ENCODE measurements at places on chromosomes 4 and X. TPM values are rescaled to one million over a fixed set of nuclear protein-coding genes. Genes with fewer than 3 reads are reported as not detected.

The FUNDC1 gene
- polyA plus RNA-seq: 44.0 TPM

The OPRPN gene
- polyA plus RNA-seq: not detected

The FDCSP gene
- polyA plus RNA-seq: not detected

The GAGE1 gene
- not detected for polyA plus RNA-seq

GRCh38 chr4:47413521-47413920 is 50.0 kb downstream of the COMMD8 start:
- peaks cover 16% of the 10 kb centered on the region for H3K4me1 ChIP-seq
- H3K36me3 ChIP-seq: no peaks in the 10 kb centered on the region
- H3K27ac ChIP-seq: no peak overlapping the region
- DNase-seq: no peak

DNA sequence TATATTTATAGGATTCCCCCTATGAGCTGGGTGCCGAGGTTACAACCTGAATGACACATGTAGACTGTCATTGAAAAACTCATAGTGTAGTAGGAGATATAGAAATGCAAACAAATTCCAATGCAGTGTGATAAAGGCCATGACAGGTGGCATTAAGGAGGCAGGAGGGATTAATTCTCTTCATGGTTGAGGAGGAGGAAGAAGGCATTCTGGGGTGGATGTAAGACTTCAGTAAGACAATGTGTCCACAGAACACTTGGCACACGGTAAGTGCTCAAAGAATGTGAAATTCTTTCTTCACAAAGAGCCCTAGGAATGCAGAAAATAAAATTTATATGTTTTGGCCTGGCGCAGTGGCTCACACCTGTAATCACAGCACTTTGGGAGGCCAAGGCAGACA is 136.5 kb downstream of the RBM47 start:
- no peak overlapping the region for H3K4me3 ChIP-seq
- no peak for DNase-seq
- H3K27ac ChIP-seq: peak overlapping the region; percentile 62

- H3K27ac ChIP-seq: no peak overlapping the region
- H3K4me3 ChIP-seq: no peak overlapping the region
- H3K4me1 ChIP-seq: no peaks in the 10 kb centered on the region
- H3K36me3 ChIP-seq: no peaks in the 10 kb centered on the region
- H3K27me3 ChIP-seq: no peaks in the 10 kb centered on the region
- DNase-seq: peak; percentile 21
Measured at GRCh38 chr4:4711902-4712301, 147.6 kb upstream of the MSX1 start.

GRCh38 chrX:96776966-96777365 is 92.3 kb downstream of the DIAPH2 start:
- no peaks in the 10 kb centered on the region for H3K27me3 ChIP-seq
- H3K4me1 ChIP-seq: no peaks in the 10 kb centered on the region
- DNase-seq: no peak
- no peaks in the 10 kb centered on the region for H3K36me3 ChIP-seq
- H3K27ac ChIP-seq: no peak overlapping the region

DNA sequence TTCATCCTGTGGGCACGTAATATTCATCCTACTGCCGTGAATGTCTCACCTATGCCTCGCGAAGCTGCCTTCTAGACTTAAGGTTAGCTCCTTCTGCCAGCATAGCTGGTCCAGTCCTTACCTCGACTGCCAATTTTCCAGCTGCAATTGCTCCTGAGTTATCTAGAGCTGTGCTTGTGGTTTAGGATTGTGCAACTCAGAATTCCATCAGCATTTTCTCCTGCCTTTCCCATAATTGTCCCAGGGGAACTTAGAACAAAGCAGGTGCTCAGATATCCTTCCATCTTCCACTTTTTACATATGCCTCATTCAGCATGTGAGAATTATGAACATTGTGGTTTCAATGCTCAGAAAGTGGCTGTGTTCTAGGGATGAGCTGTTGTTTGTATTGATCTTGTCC is 131.4 kb upstream of the ADGRL3 start:
- DNase-seq: no peak
- H3K36me3 ChIP-seq: no peaks in the 10 kb centered on the region
- no peaks in the 10 kb centered on the region for H3K27me3 ChIP-seq
- no peaks in the 10 kb centered on the region for H3K4me1 ChIP-seq

DNA sequence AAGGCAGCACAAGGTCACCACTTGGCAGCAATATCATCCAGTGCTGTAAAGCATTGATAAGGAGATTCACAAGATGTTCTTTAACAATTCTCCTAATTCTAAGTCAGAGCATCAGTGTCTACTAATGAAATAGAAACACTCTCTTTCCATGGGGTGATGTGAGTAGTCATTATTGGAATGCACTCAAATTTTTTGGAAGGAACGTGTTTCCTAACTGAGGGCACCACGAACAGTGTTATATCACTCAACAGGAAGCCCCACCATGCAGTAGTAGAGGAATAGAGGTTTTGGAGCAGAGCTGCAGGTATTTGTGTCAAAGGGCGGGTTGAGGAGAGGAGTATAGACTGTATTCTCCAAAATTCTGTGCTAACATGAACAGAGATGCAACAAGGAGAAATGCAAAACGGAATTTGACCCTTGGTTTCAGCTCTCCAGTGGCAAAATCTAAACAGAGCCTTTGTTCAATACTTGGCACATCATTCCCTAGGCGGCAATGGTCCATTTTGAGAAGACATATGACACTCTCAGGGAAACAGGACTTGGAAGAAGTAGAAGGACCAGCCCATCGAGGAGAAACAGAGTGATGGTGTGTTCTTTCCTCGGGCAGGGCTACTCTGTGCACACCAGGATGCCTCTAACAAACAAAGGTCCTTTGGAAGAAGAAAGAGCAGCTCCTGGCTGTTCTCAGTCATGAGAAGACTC is 98.9 kb downstream of the CPEB2 start:
- no peaks in the 10 kb centered on the region for H3K4me1 ChIP-seq
- no peak overlapping the region for H3K27ac ChIP-seq
- H3K27me3 ChIP-seq: no peaks in the 10 kb centered on the region
- no peak overlapping the region for H3K4me3 ChIP-seq
- no peak for DNase-seq

GRCh38 chr4:96375367-96375766 is 535.5 kb downstream of the PDHA2 start:
- no peak for DNase-seq
- no peak overlapping the region for H3K27ac ChIP-seq
- H3K4me1 ChIP-seq: no peaks in the 10 kb centered on the region
- H3K36me3 ChIP-seq: no peaks in the 10 kb centered on the region
- H3K27me3 ChIP-seq: no peaks in the 10 kb centered on the region
- H3K4me3 ChIP-seq: no peak overlapping the region

- H3K27ac ChIP-seq: no peak overlapping the region
- H3K27me3 ChIP-seq: no peaks in the 10 kb centered on the region
- no peak for DNase-seq
- no peak overlapping the region for H3K4me3 ChIP-seq
- H3K4me1 ChIP-seq: peaks cover 4% of the 10 kb centered on the region
Measured at GRCh38 chrX:21845096-21845495, 5.7 kb downstream of the MBTPS2 start.

DNA sequence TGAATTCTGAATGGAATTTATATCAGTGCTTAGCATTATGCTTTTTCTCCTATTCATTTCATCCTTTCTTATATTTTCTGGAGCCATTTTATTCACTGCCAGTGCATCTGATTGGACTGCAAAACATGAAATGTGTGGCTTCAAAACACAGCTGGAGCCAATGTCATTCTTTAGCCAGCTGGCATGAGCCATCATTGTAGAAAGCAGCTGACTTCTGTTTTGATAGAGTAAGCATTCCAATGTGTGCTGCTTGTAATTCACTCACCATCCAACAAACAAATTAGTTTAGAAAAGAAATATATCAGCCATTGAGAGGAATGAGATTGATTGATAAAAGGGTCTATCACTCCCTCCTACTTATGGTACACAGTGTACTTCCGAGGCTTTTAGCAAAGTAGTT is 2616.0 kb downstream of the ARAP2 start:
- no peaks in the 10 kb centered on the region for H3K27me3 ChIP-seq
- H3K27ac ChIP-seq: no peak overlapping the region
- H3K36me3 ChIP-seq: no peaks in the 10 kb centered on the region
- H3K4me1 ChIP-seq: no peaks in the 10 kb centered on the region

DNA sequence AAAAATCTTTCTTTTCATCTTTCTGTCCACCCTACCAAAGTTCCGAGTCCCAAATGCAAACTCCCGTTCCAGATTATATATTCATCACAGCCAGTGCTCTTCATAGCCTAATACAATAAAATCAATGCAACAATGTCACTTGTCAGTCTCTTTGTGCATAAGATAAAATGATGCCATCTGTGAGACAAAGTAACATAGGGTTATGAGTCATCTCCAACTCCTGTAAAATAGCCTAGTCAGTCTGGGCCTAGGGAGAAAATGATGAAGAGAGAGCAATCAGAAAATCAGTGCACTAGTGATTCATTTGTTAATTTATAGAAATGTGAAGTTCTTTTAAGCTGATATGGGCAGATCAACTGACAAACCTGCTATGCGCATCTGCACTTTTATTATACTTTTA is 689.1 kb upstream of the DIAPH2 start:
- H3K27me3 ChIP-seq: no peaks in the 10 kb centered on the region
- no peak overlapping the region for H3K27ac ChIP-seq
- H3K4me3 ChIP-seq: no peak overlapping the region
- no peaks in the 10 kb centered on the region for H3K36me3 ChIP-seq
- H3K4me1 ChIP-seq: no peaks in the 10 kb centered on the region

- no peaks in the 10 kb centered on the region for H3K4me1 ChIP-seq
- H3K4me3 ChIP-seq: no peak overlapping the region
- no peak overlapping the region for H3K27ac ChIP-seq
- H3K36me3 ChIP-seq: no peaks in the 10 kb centered on the region
- no peak for DNase-seq
- no peaks in the 10 kb centered on the region for H3K27me3 ChIP-seq
Measured at GRCh38 chrX:110491846-110492620, 133.4 kb downstream of the RTL9 start.

DNA sequence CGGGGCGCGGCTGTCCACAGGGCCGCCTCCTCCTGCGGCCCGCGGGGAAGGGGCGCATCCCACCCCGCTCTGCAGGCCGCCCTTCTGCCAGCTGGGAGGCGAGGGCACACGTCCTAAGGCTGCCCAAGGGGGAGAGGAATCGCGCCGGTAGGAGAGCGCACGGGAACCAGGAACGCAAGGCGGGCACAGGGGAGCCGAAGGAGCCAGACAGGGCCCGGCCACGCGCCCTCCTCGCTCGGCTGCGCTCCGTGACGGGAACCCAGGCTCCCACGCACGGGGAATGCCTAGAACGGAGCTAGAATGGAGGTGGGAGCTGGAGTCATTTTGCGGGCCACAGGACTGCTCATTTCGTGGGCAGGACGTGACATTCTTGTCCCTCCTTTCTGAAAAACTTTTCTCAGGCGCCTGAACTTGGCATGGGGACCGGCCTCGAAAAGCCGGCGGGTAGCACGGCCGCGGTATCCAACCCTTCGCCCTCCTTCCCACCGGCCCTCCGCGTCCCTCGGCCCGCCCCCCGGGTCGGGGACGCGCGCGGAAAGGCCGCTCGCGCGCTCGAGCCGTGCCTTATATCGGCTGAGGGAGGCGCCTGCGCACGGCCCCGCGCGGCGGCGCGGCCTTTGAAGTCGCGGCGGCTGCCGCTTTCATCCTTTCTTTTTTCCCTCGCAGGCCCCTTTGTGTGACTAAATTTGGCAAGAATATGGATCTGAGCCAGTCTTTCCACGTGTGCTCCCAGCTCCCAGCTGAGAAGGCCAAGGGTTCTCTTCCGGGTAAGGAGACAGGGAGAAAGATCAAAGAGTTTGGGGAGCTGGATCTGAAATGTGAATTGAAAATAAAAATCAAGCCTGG is 4.2 kb upstream of the LEF1 start:
- peaks cover 97% of the 10 kb centered on the region for H3K27me3 ChIP-seq
- peaks cover 37% of the 10 kb centered on the region for H3K4me1 ChIP-seq
- no peak overlapping the region for H3K27ac ChIP-seq
- peak; percentile 58 for DNase-seq
- H3K36me3 ChIP-seq: no peaks in the 10 kb centered on the region
- peak overlapping the region; percentile 58 for H3K4me3 ChIP-seq

- H3K36me3 ChIP-seq: no peaks in the 10 kb centered on the region
- H3K4me1 ChIP-seq: no peaks in the 10 kb centered on the region
Measured at GRCh38 chrX:120023259-120023658, 54.2 kb downstream of the RHOXF2B start.

DNA sequence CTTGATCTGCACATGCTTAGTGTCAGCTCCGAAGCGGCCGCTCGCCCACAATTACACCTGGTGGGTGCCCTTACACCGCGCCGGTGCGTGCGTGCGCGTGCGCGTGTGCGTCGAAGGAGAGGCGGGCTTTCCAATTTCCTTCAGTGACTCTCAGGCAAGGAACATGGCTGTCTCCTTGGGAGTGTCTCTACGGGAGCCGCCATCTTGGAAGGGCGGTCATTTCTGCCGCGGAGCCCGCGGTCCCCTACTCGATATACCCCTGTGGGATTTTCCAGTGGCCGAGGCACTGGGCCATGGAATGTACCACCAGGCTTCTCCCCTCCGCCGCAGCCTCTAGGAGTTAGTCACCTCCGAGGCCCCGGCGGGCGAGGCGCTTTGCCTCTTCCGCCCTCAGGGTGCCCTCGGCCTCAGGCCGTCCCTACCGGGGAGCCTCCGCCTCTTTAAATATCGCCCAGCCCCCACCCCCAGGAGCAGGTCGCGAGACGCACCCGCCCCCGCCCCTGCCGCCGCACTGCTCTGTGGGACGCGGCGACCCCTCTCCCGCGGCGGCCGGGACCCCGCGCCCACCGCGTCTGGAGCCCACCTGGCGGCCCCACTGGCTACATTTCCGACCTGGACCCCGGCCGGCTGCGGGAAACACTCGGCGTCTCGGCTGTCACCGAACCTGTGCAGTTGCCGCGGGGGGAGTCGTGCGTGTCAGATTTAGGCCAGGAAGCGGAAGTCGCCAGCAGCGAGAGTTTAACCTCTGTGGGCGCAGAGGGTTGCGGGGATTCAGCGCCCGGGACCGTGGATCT is at the start of gene ZNF41:
ZNF41 (minus strand) TSS at position 711 of the 794 bp plus-strand sequence. CDS start 15,741 bp downstream, outside the sequence.
- H3K27ac ChIP-seq: peak within 1 kb of the TSS; percentile 94
- peak; percentile 80 for DNase-seq
- H3K27me3 ChIP-seq: no peaks in the 10 kb centered on the region

- H3K27ac ChIP-seq: no peak overlapping the region
- H3K4me3 ChIP-seq: no peak overlapping the region
- H3K36me3 ChIP-seq: no peaks in the 10 kb centered on the region
Measured at GRCh38 chrX:130049821-130050220, 60.5 kb downstream of the ELF4 start.
